ENCODE measurements at places on chromosomes 11 and 22.

GRCh38 chr11:59429924-59430516 is 3.8 kb upstream of the OR5A2 start:
- DNase-seq, result peak; percentile 32

- no peak for DNase-seq
These were observed 18.4 kb downstream of the TECTA start for GRCh38 chr11:121119440-121119839.

DNA sequence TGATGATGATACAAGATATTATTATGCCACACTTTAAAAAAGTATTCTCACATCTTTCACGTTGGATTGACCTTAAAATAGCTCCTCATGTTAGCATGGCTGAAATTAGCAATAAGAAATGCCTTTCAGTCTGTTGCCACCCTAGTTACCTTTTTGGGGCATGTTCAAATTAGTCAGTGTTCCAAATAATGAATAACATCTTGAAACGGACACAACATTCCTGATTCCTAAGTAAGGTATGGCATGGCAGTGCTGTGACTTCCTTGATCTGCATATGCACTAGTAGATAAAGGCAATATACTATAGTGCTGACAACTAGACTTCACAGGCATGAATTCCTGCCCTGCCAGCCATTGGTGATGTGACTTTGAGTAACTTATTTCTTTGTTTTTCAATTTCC is 914.5 kb downstream of the METTL15 start:
- no peak for DNase-seq

- no peak for DNase-seq
These were observed 34.5 kb upstream of the TH start for GRCh38 chr11:2205981-2206690.

DNA sequence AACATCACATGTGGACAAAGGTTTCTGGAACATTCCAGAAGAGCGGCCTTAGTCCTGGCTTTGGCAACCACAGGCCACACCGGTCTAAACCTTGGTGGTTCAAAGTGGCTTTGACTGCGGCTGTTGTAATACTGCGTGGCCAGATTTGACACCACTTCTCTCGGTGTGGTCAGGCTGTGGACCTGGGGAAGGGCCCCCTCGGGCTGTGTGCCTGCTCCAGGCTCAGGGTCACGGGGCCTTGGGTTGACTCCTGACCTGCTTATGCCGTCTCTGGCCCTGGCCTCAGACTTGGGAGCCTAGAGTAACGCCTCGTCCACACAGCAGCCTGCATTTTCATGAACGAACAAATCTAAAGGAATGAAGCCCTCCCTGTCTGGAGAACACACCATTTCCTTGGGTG is 118.0 kb downstream of the PHF21B start:
- DNase-seq, result no peak

- no peak for DNase-seq
These were observed 6.4 kb downstream of the THAP7 start for GRCh38 chr22:20995329-20996030.

GRCh38 chr11:67662835-67663531 is 11.4 kb downstream of the ALDH3B2 start:
- DNase-seq, result no peak

DNA sequence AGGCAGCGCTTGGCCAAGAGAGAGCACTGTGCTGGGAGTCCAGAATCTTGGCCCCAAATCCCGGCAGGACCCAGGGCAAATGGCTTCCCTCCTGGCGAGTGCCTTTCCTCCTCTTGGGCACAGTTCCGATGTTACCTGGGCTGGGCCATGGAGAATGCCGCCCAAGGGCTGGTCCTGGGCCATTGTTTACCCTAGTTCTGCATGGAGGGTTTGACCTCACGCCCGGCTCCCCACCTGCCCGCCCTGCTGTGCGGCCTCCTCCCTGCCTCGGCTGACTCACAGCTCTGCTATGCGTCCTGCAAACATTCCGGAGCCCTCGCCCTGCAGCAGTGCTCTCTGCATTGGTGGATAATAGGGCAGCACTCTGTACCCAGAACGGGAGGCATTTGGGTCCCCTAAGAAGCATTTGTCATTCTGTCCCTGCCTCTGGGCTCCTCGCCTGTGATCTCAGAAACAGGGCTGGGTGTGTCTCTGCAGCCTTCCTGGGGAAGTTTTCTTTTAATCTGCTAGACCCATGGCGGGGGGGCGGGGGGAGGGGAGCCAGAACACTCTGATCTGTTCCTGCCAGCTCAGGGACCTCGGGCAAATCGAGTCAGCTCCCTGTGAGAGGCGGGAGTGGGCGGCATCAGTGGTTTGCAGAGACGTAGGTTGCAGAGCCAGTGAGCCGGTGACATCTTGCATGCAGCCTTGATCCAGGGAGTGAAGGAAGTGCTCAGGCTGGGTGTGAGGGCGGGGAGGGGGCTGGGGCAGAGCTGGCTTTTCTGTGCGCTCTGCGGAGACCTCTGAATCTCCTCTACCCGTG is 32.9 kb upstream of the SMIM38 start:
- DNase-seq, result no peak

GRCh38 chr11:83026229-83026628 is 45.5 kb downstream of the RAB30 start:
- DNase-seq, result no peak

DNA sequence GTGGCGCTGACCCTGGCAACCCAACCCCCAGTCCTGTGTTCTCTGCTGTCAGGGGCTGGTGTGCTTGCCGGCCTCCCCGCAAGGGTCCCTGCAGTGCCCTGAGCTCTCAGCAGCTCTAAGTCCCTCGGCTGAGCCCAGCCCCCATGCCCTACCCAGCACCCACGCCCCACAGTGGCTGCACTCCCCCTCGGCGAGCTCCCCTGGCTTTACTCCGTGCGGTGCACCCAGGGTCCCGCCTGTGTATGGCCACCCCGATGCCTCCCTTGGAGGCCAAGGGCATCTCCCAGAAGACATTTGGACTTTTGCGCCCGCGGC is 72.5 kb upstream of the SHISAL1 start:
- no peak for DNase-seq

- no peak for DNase-seq
These were observed 3.7 kb downstream of the UPB1 start for GRCh38 chr22:24498824-24499223.

Data from NCI-H524 (cell line).